OCI-M1 (cell line): ENCODE measurements at places on chromosomes 12 and 14.

GRCh38 chr12:106118-106591, 39.6 kb downstream of the IQSEC3 start:
- no peak for DNase-seq

- no peak for DNase-seq
Measured at GRCh38 chr14:104819361-104819781, 18.5 kb downstream of the ZBTB42 start.

DNA sequence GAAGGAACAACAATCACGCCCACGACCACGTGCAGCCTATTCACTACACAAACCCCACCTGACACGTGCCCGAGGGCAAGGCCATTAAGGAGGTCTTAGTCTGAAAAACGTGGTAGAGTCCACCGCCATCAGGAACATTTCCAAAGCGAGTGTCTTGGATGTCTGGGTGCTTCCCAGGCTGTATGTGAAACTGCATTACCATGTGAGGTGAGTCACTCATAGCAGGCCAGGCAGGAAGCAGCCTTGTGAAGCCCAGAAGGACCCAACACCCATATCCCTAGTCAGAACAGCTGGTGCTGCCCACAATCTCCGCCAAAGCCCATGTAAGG, 3.3 kb upstream of the KRT79 start:
- no peak for DNase-seq

GRCh38 chr12:110269622-110270124, 11.4 kb upstream of the ATP2A2 start:
- peak; percentile 60 for DNase-seq

GRCh38 chr12:70255311-70255710, 12.1 kb downstream of the CNOT2 start:
- no peak for DNase-seq

GRCh38 chr12:101051901-101052550, 158.0 kb downstream of the SLC5A8 start:
- DNase-seq, result no peak

- no peak for DNase-seq
Measured at GRCh38 chr12:111781085-111781658, 14.4 kb downstream of the ALDH2 start.

- no peak for DNase-seq
Measured at GRCh38 chr14:102579696-102580549, 12.5 kb upstream of the RCOR1 start.

DNA sequence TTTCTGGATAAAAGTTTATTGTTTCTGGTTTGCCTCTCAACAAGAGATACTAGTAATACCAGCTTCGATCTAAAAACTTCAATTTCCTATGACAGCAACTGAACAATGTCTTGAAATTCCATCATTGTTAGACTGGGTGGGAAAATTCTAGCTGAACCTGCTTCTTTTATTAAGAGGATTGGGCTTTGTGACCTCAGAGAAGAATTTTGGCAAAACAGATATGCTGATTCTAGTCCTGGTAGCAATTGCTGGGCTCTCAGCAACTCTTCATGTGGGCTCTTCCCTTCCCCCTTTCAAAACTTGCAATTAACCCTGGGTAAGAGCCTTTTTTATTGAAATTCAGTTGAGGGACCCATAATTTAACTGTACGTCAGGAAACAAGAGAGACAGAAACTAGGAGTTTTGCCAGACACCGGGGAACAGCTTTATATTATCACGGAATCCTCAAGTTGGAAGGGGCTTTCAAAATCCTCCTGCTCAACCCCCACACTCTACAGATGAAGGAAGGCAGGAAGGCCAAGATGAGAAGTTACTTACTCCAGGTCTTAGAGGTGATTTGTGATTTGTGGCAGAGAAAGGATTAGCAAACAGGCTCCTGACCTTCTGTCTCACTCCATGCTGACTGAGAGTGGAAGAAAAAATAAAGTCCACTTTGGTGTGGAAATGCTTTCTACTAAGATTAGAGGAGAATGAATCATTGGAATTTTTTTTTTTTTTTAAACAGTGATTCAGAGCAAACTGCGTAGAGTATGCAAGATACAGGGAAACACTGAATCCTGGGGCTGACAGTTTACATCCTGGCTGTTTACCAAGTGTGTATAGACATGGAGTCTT, 239.0 kb upstream of the ATP2B1 start:
- no peak for DNase-seq

GRCh38 chr12:29844667-29845066, 60.9 kb upstream of the TMTC1 start:
- no peak for DNase-seq

DNA sequence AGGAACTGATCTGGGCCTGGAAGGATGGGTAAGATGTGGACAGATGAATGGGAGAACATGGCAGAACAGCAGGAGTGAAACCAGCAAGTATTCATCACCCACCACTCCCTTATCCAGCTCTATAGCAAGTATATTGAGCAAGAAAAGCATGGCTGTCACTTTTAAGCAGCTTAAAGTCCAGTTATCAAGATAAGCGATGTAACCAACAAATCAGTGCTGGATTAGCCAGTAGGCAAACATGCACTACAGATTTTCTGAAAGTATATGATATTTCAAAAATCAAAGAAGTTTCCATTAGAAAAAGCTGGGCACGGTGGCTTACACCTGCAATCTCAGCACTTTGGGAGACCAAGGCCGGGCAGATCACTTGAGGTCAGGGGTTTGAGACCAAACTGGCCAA, 53.9 kb upstream of the ATP2A2 start:
- DNase-seq, result no peak

GRCh38 chr12:1351926-1352325, 242.5 kb downstream of the FBXL14 start:
- DNase-seq, result no peak

- peak; percentile 48 for DNase-seq
Measured at GRCh38 chr12:112938751-112939150, 477 bp downstream of the OAS3 start.

DNA sequence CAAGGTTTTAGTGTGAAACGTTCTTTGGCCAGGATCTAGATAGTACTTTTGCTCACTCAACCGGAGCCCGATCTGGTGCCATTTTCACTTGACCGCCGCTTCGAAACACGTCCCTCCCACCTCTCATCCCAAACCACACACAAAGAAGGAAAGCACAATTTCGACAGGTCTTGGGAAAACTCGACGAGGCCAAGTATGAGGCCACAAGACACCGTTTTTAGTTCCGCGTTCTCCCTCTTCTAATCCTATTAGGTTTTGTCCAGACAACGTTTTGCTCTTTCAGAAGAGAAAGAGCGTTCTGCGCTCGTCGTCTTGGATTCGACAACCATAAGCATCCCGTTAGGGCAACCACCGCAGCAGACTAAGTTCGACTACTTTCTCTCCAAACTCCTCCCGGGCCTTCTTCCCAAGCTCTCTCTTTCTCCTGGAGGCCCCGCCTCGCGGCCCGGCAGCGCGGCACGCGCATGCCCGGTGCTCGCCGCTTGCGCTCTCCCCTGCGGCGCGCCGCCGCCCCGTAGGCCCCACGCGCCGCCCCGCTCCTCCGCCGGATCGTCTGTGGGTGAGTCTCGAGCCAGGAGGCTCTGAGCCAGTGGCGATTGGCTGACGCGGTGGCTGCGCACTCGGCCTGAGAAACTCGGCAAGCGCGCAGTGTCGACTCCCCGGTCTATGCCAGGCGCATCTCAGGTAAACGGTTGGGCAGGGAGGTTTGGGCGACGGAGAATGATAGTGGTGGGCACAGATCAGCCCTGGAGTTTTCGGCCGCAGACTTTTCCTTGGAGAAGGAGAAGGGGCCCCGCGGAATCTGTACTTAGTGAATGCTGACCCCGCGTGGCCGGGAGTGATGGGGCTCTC, at the start of gene MIPOL1:
TSS of gene MIPOL1 (plus strand) at position 517 of the 852 bp plus-strand sequence. CDS start 49,952 bp downstream, outside the sequence.
- no peak for DNase-seq

- no peak for DNase-seq
Measured at GRCh38 chr14:53549956-53550355, 396.8 kb upstream of the DDHD1 start.
